ENCODE measurements at places on chromosomes 2 and 18.

- no peak for DNase-seq
These were observed 22.3 kb downstream of the MGAT4A start for GRCh38 chr2:98708396-98709186.

- DNase-seq = no peak
These were observed 84.9 kb downstream of the ICOS start for GRCh38 chr2:204021290-204022081.

- no peak for DNase-seq
These were observed 15.4 kb upstream of the XDH start for GRCh38 chr2:31429759-31430438.

DNA sequence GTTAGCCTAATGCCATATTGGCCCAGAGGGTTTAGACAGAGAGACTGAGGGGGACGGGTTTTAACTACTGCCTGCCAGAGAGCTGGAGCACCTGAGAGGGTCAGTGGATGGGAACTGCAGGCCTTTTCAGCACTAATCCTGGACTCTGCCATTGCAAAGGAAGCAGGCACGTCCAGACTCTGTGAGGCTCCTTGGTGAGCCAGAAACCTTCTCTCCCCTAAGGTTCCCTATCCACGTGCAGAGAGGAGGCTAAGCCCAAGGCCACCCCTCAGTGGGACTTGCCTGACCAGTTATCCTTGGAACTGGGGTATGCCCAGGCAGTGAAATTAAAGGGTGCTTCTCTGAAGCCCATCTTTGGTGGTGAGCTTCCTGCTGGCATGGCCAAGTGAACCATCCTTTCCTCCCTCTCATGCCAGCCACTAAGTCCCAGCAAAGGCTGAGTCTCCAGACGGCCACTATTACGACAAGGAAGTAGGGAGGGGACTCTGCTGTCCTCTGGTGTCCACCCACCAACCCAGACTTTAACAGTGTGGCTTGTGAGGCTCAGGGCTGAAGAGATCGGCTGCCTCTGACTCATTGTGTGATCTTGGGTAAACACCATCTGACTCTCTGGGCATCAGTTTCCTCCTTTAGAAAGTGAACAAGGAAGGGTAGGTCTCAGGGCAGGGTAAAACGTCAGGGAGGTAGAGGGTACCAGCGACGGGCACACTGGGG lies 3.9 kb upstream of the MLPH start:
- no peak for DNase-seq

- DNase-seq = no peak
These were observed 13.3 kb downstream of the CHMP1B start for GRCh38 chr18:11864471-11864870.

DNA sequence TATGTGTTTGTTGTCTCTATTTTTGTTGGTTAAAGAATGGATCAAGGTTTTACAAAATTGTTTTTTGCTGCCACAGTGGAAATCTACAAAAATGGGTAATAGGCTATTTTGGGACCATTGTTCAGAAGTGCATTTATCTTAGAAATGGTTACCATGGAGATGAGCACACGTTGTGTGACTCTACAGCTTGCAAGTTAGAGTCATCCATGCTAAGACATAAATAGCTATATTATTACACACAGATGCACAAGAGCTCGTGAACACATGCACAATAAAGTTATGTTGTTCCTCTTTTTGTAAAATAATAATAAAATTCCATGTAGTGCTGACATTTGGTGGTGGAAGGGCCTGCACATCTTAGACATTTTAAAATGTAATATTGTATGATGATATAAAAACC lies 15.5 kb upstream of the DUSP19 start:
- DNase-seq = no peak

Measured in mesothelial cell of epicardium (in vitro differentiated cells).